ENCODE measurements at places on chromosomes 6 and 20. TPM values are rescaled to one million over a fixed set of nuclear protein-coding genes. Genes with fewer than 3 reads are reported as not detected.

- peak overlapping the region; percentile 25 for H3K4me3 ChIP-seq
- peaks cover 2% of the 10 kb centered on the region for H3K27me3 ChIP-seq
- peaks cover 28% of the 10 kb centered on the region for H3K4me1 ChIP-seq
- no peak overlapping the region for H3K27ac ChIP-seq
- no peak for DNase-seq
These were observed 73.5 kb upstream of the RNF217 start for GRCh38 chr6:124888581-124889371.

DNA sequence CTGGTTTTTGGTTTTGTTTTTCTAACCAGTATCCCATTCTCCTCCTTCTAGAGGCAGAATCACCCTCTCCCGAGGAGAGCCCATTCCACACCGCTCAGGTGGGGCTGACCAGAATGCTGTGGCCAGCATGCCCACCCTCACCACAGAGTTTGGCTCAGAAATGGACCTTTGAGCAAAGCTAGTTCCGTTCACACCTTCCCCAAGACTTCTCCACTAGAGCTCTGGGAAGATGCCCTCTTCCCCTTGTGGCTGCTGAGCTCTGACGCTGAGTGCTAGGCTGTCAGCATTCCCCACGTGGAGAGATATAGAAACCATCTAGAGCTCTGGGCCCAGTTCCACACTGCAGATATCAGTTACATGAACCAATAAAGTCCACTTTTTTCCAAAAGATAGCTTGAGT is 7.9 kb downstream of the GPLD1 start:
- H3K36me3 ChIP-seq = no peaks in the 10 kb centered on the region
- peaks cover 3% of the 10 kb centered on the region for H3K27me3 ChIP-seq
- peaks cover 16% of the 10 kb centered on the region for H3K4me1 ChIP-seq

DNA sequence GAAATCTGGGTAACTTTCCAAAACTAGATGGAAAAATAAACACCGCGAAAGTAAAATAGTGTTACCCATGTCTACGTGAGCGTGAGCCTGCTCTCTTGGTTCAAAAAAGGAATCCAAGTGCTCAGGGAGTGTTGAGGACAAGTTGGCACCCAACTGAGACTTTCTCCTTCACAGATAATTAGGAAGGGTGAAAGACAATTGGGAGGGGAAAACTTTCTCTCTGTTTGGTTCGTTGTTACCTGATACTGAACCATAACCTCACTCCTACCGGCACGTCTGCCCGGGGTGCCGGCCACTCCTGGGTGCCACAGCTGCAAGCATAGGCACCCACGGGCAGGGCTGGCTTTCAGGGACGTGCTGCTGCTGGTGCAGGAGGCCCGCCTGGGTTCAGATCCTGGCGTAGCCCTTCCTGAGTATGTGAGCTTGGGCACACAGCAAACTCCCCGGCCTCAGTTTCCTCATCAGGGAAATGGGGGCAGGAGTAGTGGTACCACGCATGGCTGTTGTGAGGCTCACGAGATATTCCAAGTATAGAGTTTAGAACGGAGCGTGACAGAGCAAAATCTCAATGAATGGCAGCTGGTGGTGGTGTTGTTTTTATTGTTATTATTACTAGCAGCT is 38.2 kb upstream of the PMEPA1 start:
- peak overlapping the region; percentile 75 for H3K4me3 ChIP-seq
- peaks cover 20% of the 10 kb centered on the region for H3K4me1 ChIP-seq
- no peak overlapping the region for H3K27ac ChIP-seq
- DNase-seq = no peak

The QRSL1 gene
- 10.8 TPM for total RNA-seq

GRCh38 chr6:16711546-16712254 is 49.6 kb downstream of the ATXN1 start:
- peak overlapping the region; percentile 83 for H3K4me3 ChIP-seq
- H3K36me3 ChIP-seq = peaks cover 21% of the 10 kb centered on the region
- DNase-seq = no peak
- peaks cover 63% of the 10 kb centered on the region for H3K4me1 ChIP-seq
- peak overlapping the region; percentile 92 for H3K27ac ChIP-seq

Measured in HFFc6 (cell line).